ENCODE measurements at places on chromosomes 2 and 18.

GRCh38 chr2:219688560-219689445 is 61.4 kb downstream of the SLC4A3 start:
- no peak for DNase-seq

DNA sequence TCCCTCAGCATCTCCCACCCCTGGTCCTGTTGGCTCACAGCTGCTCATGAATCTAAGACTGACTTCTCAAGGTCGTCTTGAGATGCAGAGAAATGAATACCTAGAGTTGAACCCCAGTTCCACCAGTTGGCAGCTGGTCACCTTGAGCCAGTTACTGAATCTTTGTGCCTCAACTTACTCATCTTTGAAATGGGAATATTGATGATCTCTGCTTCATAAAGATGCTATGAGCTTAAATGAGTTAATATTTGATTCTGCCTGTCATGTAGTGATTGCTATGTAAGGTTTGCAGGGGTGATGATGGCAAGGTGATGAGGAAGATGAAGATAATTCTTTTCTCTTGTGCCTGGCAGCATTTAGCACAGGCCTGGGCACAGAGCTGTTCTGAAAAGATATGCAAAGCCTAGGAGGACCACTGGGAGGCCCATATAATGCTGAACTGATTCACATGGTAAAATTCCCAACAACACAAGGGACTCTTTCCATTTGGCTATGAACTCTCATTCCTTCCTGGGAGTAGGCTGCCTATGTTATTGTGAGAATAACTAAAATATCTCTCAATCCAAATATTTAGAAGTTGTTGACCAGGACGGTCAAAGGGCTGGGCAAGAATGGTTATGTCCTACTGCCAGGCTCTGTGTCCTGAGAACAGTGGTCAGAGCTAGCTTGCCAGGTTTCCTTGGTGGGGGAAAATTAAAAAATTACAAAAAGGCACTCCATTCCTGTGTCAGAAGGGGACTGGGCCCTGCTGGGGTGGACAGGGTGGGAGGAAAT is 70.9 kb downstream of the APOB start:
- no peak for DNase-seq

DNA sequence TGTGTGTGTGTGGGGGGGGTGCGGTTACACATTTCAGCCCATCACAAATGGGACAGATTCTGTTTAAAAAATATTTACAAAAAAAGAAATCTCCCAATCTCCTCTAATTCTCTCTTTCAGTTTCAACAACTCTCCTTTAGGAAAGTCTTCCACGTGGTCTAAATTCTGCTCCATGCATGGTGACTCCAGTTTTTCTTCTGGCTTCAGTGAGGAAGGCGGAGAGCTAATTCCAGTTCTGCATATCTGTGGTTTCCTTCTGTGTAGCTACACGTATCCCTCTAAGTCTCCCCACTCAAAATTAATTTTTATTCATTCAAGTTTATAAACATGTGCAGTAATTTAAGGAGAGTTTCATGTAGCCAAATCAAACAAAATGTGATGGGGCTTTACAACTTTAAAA is 111.6 kb downstream of the SLC4A3 start:
- no peak for DNase-seq

GRCh38 chr2:229371086-229371485 is 100.0 kb upstream of the PID1 start:
- DNase-seq: no peak

DNA sequence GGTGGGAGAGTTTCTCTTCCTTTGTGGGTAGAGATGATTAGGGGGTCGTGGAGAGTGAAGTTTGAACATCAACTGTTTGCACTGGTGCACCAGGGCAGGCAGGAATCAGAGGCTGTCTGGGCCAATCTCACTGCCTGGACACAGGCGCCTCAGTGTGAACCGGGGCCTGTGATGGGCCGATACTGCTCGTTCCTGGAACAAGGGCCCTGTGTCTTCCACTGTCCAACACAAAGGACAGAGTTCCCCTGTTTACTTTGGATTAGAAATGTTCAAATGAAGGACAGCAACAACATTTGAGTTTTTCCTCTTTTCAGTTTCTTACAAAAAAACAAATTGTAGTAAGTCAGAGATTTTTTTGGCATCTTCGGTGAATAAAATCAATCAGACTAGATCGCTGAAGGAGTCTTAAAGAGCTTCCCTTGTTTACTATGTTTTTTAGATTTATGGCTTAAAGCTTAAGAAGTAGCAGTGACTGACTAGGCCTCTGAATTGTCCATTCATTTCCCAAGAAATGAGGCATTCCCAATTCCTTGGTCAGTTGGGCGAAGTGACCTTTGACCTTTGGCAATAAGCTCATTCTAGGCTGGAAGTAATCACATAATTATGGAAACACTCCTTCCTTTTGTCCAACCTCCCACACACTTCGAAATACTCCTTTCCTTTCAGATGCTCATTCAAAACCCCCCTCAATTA is 11.6 kb upstream of the TGFA start:
- DNase-seq: no peak

DNA sequence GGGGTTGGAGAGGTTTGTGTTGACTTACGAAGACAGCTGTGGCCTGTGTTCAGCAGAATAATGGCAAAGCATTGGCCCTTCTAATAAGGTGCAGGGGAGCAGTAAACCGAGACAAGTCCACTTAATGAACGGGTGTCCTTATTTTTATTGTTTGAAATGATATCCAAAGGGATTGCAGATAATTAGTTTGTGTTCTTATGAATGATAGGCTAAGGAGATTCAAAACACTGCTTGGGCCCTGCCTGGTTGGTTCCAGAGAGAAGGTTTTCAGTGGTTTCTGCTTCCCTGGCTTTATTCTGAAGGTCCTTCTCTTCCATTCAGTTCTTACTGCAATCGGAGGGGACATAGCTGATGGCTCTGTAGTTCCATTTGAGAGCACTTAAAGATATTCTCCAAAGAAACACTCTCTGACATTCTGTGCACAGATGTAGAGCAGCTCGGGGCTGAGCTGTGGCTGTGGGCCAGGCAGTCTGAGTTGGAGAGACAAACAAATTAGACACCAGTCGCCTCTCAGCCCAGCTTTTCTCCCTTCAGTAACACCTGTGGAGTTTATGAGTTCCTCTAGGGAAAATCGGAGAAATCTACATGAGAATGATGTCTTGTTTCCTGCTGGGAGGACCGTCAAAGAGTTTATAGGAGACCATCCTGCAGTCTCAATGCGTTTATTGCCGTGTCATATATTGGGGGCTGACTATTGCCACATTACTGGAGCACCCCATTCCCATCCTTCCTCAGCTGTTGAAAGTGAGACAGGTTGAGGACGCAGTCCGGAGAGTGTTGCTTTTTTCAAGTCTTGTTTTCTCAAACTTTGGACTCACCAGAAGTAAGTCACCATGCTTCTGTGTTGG is 6.5 kb downstream of the GREB1 start:
- DNase-seq: peak; percentile 14

DNA sequence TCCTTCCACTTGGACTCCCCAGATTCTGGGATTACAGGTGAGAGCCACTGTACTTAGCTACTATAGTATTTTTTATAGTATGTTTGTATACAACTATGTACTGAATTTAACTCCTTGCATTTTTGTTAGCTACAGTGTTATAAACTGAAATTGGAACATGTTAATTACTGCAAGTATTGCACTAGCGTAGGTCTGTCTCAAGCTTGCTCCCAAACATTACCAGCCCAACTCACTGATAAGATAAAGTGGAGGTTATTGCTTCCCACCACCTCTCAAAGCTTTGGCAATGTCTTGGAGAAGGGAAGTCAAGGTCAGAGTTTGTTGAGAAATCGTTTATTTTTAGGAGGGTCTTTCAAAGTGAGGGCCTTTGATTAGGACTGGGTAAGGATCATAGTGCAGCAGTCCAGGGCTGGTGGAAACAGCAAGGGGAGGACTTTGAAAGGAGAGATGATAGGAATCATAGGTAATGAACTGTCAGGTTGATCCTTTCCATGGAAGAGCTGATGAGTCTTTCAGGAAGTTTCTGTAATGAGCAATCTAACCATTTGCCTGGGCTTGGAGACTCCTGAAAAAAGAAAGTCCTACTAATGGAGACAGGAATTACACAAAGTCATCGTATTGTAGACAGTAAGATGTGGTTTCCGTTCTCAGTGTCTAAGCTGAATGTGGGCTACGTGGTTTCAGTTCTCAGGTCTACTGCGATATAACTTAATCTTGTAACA is 257.1 kb downstream of the MYO3B start:
- no peak for DNase-seq

- DNase-seq: no peak
Measured at GRCh38 chr2:211724933-211725332, 813.7 kb downstream of the ERBB4 start.

- no peak for DNase-seq
Measured at GRCh38 chr2:177253704-177254103, 10.8 kb downstream of the NFE2L2 start.

DNA sequence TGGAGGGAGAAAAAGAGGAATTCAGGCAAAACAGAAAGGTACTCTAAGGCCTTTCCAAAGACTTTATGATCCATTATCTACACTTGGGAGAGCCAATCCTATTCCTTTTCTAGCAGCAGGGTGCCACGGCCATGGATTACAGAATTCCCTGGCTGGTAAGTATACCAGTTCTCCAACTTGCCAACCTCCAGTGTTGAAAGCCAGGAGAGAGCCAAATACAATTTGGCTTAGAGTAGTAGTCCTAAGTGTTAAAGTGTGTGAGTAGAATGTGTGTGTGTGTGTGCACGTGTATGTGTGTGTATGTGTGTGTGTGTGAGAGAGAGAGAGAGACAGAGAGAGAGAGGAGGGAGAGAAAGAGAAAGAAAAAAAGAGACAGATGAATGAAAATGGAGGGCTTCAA is 43.3 kb downstream of the WDPCP start:
- DNase-seq: no peak

GRCh38 chr2:83015035-83015715 is 1443.9 kb downstream of the SUCLG1 start:
- DNase-seq: no peak

GRCh38 chr18:31624892-31625640 is 33.4 kb downstream of the TTR start:
- DNase-seq: no peak

DNA sequence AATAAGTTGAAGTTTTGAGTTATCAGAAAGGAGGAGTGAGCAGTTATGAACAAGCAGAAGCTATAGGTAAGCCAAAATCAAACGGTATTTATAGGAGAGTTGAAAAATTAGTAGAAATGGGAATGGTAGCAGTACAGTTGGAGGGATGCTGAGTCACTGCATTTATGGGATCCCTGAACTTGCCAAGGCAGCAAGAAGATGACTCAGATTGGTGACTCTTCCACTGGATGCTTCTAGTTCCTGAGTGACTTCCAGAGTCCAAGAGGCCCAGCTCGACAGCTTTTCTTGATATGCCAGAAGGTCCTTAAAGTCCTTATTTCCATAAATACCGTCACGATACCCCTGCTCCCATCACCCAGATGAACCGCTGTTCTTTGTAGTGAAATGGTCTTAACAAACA is 31.1 kb upstream of the ACTR3 start:
- DNase-seq: no peak

GRCh38 chr2:149731079-149731478 is 143.5 kb upstream of the MMADHC start:
- no peak for DNase-seq

GRCh38 chr2:195633974-195634373 is 23.1 kb upstream of the SLC39A10 start:
- no peak for DNase-seq

- DNase-seq: no peak
Measured at GRCh38 chr2:127776122-127776780, 34.7 kb downstream of the WDR33 start.

- DNase-seq: no peak
Measured at GRCh38 chr2:188369365-188369764, 77.7 kb downstream of the GULP1 start.

DNA sequence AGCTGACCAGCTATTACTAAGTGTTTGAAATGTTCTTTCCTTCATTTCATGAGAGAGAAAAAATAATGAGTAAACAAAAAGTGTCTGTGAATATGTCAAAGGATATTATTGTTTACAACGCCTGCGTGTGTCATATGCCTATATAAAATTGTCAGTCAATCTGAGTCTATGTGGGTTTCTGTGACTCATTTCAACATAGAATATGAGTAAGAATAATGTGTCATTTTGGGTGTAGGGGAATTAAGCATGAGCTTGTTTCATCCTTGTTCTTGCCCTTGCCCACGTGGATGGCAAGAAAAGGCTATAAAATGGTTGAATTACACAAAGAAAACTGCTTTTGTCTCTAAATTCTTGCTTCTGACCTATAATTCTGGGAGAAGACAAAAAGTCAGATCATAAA is 466.0 kb downstream of the PTH2R start:
- DNase-seq: no peak

GRCh38 chr2:191666732-191667131 is 11.2 kb upstream of the NABP1 start:
- no peak for DNase-seq

- no peak for DNase-seq
Measured at GRCh38 chr2:60485055-60485454, 68.4 kb downstream of the BCL11A start.

GRCh38 chr18:6239716-6240115 is 175.0 kb downstream of the L3MBTL4 start:
- no peak for DNase-seq

- DNase-seq: no peak
Measured at GRCh38 chr18:69196336-69196735, 204.4 kb upstream of the DOK6 start.

DNA sequence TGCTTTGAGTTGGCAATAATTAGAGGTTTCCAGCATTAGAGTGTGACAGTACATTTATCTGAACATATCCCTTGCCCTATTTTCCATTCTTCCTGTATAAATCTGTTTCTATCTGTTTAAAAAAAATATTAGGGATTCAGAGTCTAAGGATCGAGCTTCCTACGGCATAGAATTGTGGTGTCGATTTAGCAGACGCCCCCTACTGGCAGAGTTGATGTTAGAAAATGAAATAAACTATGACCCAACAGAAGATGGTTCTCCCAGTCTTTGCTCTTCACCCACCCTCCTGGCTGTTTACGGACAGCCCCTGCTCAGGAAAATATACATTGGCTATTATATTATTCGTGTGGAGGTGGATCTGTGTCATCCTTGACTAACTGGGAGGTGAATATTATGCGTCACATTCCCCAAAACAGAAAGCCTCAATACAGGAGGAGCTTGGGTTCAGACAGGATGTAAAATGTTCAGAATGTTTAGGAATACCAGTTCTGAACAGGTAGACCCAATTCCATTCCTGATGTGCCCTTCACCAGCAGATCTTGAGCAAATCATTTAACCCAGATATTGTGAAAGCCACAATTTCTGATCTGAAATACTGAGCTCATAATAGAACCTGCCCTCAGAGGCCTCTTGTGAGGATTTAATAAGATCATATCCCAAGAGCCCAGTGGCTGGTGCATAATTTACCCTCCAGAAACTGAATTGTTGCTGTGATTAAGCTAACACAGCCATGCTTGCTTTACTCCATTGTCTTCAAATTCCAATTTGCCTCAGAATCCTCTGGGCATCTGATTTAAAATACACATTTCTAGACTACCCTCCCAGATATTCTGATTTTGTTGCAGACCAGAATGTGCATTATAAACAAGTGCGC is 10.8 kb upstream of the ERMN start:
- DNase-seq: no peak
